ENCODE measurements at places on chromosomes 12 and 14. TPM values are rescaled to one million over a fixed set of nuclear protein-coding genes. Genes with fewer than 3 reads are reported as not detected.
A peak's percentile ranks its signal among the peaks of the same experiment; 100 is the strongest.

- DNase-seq: no peak
- H3K27ac ChIP-seq: no peak overlapping the region
- no peak overlapping the region for H3K4me3 ChIP-seq
- peaks cover 16% of the 10 kb centered on the region for H3K27me3 ChIP-seq
- no peaks in the 10 kb centered on the region for H3K4me1 ChIP-seq
Observed at GRCh38 chr14:93930296-93930988, 3.3 kb downstream of the FAM181A start.

- H3K27ac ChIP-seq: no peak overlapping the region
- peaks cover 17% of the 10 kb centered on the region for H3K27me3 ChIP-seq
- no peaks in the 10 kb centered on the region for H3K36me3 ChIP-seq
- H3K4me3 ChIP-seq: no peak overlapping the region
- DNase-seq: no peak
- no peaks in the 10 kb centered on the region for H3K4me1 ChIP-seq
Observed at GRCh38 chr12:22709292-22709691, 84.3 kb downstream of the ETNK1 start.

GRCh38 chr14:103408491-103409155, 23.4 kb downstream of the MARK3 start:
- no peaks in the 10 kb centered on the region for H3K27me3 ChIP-seq
- DNase-seq: no peak
- H3K27ac ChIP-seq: peak overlapping the region; percentile 91
- H3K4me3 ChIP-seq: no peak overlapping the region
- H3K4me1 ChIP-seq: peaks cover 23% of the 10 kb centered on the region

The CIROP gene
- not detected for total RNA-seq

GRCh38 chr14:94933486-94933885, 163.6 kb upstream of the GSC start:
- H3K27me3 ChIP-seq: peaks cover 5% of the 10 kb centered on the region
- H3K27ac ChIP-seq: no peak overlapping the region
- H3K4me3 ChIP-seq: no peak overlapping the region
- H3K36me3 ChIP-seq: no peaks in the 10 kb centered on the region
- no peak for DNase-seq

- no peak overlapping the region for H3K4me3 ChIP-seq
- no peak for DNase-seq
- H3K27ac ChIP-seq: peak overlapping the region; percentile 3
- H3K36me3 ChIP-seq: no peaks in the 10 kb centered on the region
- H3K27me3 ChIP-seq: no peaks in the 10 kb centered on the region
Observed at GRCh38 chr14:68467425-68467824, 325.4 kb downstream of the ZFP36L1 start.

DNA sequence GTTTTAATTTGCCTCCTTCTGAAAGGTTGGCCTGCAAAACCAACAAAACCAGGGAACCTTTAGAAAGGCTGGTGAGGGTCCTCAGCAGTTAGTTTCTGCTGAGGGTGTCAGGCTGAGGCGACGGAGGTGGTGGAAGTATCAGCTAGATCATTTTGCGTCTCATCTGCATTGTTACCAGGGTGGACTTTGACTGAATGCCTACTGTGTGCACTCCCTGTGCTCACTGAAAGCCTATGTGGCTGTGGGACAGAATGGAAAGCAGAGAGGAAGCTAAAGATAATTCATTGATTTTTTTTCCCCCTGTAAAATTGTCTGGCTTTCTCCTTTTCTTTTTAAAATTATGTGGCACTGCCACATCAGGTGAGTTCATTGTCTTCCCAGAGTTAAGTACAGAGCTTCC, 68.4 kb upstream of the SRSF5 start:
- H3K4me3 ChIP-seq: no peak overlapping the region
- H3K4me1 ChIP-seq: peaks cover 50% of the 10 kb centered on the region
- DNase-seq: no peak

GRCh38 chr12:6469092-6469491, 1.4 kb downstream of the VAMP1 start:
- peak overlapping the region; percentile 80 for H3K4me3 ChIP-seq
- DNase-seq: no peak
- H3K27me3 ChIP-seq: peaks cover 6% of the 10 kb centered on the region
- peaks cover 12% of the 10 kb centered on the region for H3K4me1 ChIP-seq

- no peak for DNase-seq
- H3K27ac ChIP-seq: peak overlapping the region; percentile 79
- peak overlapping the region; percentile 38 for H3K4me3 ChIP-seq
- no peaks in the 10 kb centered on the region for H3K27me3 ChIP-seq
- H3K36me3 ChIP-seq: peaks cover 19% of the 10 kb centered on the region
- H3K4me1 ChIP-seq: peaks cover 47% of the 10 kb centered on the region
Observed at GRCh38 chr12:58915634-58916033, 4.7 kb downstream of the LRIG3 start.

GRCh38 chr14:83664389-83664788, 1865.6 kb upstream of the FLRT2 start:
- DNase-seq: no peak
- H3K27ac ChIP-seq: no peak overlapping the region
- H3K27me3 ChIP-seq: no peaks in the 10 kb centered on the region
- H3K4me1 ChIP-seq: no peaks in the 10 kb centered on the region
- H3K4me3 ChIP-seq: no peak overlapping the region

The SDR9C7 gene
- 0.29 TPM for total RNA-seq

The GALNT8 gene
- 2.0 TPM for total RNA-seq

- no peak for DNase-seq
- H3K27ac ChIP-seq: peak overlapping the region; percentile 66
- H3K27me3 ChIP-seq: no peaks in the 10 kb centered on the region
- no peaks in the 10 kb centered on the region for H3K36me3 ChIP-seq
Observed at GRCh38 chr14:58769011-58769643, 131.4 kb downstream of the DACT1 start.

Data from mesothelial cell of epicardium (in vitro differentiated cells).